ENCODE measurements at places on chromosomes 11 and 22.

DNA sequence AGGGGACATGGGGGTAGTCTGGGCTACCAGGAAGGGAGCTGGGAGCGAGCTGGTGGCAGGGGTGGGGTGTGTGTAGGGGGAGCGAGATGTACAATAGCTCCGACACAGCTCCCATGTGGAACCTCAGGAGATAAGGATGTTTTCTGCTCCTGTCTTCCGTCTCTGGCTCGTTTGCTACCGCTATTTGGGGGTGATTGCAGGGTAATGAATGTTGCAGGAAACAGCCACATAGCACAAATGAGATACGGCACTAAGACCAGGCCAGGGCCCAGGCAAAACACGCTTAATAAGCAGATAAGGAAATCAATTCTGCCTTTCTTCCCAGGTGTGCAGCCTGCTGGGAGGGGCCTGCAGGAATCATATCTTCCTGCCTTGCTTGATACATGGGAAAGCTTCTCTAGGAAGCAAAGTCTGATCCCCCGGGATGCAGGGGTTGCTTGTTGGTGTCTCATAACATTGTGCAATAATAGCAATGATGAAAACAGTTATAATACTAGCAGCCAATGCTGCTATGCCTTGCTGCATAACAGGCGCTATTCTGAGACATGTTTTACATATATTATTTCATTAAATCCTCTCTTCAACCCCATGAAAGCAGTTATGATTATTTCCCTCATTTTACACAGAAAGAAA, 158.7 kb downstream of the ST3GAL4 start:
- no peak for DNase-seq

GRCh38 chr11:21811572-21811971, 381.3 kb upstream of the ANO5 start:
- DNase-seq, result no peak

DNA sequence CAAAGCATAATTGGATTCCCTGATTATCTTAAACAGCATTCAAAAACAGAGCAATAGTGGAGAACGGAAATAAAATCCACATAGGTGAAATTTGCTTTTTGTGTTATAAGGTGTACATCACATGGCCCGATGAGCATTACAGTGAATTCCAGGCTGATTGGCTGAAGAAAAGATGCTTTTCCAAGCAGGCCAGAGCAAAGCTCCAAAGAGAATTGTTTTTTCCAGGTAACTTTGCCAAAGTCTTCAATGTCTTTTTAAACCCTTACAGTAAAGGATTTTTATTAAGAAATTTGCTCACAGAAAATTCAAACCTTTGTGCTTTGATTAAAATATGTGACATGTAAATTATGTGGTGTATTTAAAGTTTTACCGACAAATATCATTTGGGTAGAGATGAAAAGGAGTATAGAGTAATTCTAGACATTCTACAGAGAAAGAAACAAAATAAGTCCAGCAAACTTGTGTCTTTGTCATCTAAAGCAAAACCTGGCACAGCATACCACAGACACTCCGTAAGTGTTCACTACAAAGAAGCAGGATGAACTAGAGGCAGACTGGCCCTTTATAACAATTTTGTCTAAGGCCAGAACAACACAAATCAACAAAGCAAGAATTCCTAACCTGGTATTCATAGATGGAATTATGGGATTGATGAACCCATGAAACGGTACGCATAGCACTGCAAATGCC, 16.6 kb downstream of the BBOX1 start:
- DNase-seq, result no peak

GRCh38 chr11:32289701-32290100, 145.6 kb downstream of the WT1 start:
- DNase-seq, result no peak

- no peak for DNase-seq
Observed at GRCh38 chr11:130054966-130055365, 14.7 kb upstream of the APLP2 start.

DNA sequence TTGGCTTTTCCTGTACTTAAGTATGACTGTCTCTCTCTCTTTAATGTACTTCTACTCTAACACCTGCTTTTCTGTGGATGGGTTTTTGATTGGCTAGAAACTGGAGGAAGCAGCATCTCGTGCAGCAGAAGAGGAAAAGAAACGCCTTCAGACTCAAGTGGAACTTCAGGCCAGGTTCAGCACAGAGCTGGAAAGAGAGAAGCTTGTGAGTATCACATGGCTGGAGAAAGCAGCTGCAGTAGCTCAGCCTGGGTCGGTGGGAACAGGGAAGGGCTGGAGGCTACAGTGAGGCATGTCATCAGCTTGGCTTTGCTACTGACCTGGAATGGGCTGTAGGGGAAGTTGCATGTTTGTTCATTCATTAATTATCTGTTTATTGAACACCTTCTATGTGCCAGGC, 74.2 kb downstream of the SWAP70 start:
- peak; percentile 48 for DNase-seq

GRCh38 chr22:43150731-43151206, 590 bp upstream of the TSPO start:
- DNase-seq, result no peak

DNA sequence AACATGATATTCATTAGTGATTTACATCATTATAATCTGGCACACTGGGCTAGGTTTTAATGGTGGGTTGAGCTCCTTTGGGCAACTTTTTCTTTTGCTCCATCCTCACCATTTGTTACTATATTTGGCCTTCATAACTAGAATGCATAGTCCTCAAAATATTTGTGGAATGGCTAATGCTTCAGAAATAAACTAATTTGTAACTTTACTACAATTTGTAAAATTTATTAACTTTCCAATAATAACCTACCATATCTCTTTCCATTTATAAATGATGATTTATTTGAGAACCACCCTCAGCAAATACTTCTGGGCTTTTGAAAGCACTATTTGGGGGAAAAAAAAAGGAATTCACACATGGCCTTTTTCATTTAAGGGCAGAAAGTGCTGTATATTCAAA, 79.7 kb downstream of the LARGE2 start:
- no peak for DNase-seq

GRCh38 chr11:67230406-67230805, 35.9 kb upstream of the GRK2 start:
- DNase-seq, result no peak

GRCh38 chr11:6654281-6655019, 1.2 kb downstream of the DCHS1 start:
- peak; percentile 48 for DNase-seq

DNA sequence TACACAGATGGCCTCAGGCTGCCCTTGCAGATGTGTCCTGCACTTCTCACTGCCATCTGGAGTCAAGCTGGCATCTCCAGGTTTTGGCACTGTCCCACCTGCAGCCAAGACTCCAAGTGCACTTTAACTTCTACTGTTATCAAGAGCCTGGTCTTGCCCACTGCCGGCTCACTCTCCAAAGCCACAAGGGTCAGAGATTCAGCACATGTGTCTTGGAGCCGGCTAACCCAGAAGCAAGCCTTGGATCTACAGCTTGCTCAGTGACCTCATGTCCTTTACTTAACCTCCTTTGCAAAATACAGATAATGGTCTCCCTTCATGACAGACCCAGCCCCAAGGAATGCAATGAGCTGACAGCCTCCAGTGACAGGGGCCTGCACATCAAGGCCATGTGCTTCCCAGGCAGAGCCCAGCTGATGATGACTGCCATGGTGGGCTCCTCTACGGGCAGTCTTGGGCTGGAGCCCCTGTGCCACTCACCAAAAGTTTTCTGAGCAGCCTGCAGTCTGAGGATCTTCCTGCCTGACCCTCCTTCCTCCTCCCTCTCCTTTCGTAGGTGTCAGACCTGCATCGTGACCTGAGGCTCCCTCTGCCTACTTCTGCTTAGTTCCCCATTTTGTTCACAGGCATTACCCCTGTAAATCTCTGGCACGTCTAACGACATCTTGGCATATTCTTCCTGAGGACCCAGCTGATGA, 9.0 kb downstream of the TP53AIP1 start:
- DNase-seq, result no peak

DNA sequence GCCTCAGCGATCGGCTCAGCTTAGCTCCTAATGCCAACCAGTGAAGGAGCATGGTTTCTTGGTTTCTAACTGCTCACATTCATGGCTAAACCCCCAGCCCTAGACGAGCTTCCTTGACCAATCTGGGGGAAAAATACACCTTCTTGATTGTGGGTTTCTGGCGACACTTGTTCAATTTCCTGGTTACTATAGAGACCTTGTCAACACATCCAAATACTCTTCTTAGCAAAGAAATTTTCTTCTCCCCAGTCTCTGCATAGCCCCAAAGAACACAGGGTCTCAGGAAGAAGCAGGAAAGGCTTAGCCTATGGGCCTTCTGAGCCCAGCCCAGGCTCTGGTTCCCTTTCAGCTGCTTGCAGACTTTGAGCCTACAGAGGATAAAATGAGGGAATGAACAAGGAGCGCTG, 88.5 kb upstream of the SYT13 start:
- DNase-seq, result no peak

- DNase-seq, result no peak
Observed at GRCh38 chr11:79007771-79008402, 432.9 kb downstream of the TENM4 start.

GRCh38 chr11:14634813-14635212, 8.8 kb upstream of the PDE3B start:
- no peak for DNase-seq

DNA sequence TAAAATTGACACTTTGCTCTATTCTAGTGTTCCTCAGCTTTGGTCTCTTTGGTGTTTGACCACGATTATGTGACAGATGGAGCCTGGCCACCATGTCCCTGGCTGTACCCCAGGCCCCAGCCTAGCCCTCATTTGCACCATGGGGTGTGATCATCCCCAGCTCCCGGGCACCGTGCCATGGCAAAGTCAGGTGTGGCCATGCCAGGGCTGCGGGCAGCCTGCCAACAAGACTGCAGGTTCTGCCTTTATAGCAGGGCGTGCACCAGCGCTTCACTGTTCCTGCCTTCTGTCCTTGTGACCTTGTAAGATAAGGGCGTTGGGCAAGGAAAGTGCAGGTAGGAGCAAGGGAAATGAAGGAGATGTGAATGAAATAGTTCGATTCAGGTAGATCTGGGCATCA, 22.4 kb upstream of the APOBEC3A start:
- no peak for DNase-seq

DNA sequence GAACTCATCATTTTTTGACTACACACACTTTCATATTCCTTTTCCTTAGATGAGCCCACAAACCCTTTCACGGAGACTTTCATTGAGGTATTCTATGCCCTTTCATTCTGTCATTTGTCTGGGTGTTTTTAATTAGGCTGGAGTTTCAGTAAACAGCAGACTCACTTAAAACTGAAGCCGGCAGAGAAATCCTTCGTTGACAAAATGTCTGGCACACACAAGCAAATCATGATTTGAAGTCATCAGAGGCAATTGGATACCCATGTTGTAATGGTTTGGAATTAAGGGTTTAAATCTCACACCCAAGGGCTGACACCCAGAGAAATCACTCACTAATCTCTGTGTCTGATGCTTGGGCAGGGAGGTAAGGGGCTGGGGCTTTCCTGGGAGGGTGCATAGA, 127.1 kb downstream of the EHF start:
- DNase-seq, result no peak

- DNase-seq, result no peak
Observed at GRCh38 chr11:133833898-133834681, 11.2 kb downstream of the SPATA19 start.

DNA sequence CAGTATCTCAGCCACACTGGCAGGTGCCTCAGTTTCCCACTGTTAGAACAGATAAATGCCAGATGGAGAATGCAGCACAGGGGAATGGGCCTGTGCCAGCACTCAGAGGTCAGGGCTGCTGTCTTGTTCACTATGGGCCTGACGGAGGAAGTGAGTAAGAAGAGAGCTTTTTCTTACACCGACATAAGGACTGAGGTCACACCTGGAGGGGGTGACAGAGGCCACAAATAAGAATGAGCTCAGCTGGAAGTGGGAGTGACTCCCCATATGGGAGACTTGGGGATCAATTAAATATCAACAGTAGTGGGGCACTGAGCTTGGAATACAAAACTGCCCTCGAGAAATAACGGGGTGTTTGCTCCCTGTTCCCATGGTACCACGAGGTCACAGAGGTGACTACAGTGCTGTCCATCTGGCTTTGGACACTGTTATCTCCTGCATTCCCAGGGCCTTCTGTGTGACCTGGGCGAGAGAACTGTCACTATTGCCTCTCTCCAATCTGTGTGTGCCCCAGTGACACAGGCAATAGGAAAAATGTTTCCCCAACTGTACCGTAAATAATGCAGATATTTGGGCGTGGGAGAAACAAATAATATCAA, 94.1 kb upstream of the NNMT start:
- DNase-seq, result no peak

GRCh38 chr22:27879923-27880322, 39.1 kb downstream of the PITPNB start:
- DNase-seq, result no peak

GRCh38 chr11:61961570-61962212, 5.7 kb downstream of the FTH1 start:
- DNase-seq, result no peak

DNA sequence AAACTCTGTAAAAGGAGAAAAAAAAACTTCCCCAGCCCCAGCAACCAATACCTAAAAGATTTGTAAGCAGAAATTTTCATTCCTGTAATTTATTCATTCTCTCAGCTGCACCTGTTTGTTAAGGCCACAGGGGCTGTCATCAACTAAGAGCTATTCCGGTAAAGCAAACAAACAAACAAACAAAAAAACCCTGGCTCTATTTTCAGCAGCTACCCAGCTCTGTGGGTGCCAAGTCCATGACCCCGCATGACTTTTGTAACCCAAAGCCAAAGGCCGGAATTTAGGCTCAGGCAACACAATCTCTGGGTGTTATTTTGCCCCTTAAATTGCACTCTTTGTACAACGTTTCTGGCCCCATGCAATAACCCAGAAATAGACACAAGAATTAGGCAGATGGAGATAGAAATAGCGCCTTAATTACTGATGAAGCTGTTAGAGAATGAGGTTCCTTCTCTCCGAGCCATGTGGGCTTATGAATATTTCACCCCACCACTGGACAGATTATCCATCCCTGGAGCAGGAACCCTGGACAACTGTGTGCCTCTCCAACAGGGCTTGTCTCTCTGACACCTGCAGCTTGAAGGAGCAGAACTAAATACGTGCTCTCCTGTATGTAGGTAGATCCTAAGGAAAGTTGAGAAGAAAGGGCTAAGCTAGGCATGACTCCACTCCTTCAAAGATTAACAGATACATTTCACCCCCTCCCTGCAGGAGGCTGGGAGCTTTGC, 29.4 kb downstream of the APOL6 start:
- no peak for DNase-seq

DNA sequence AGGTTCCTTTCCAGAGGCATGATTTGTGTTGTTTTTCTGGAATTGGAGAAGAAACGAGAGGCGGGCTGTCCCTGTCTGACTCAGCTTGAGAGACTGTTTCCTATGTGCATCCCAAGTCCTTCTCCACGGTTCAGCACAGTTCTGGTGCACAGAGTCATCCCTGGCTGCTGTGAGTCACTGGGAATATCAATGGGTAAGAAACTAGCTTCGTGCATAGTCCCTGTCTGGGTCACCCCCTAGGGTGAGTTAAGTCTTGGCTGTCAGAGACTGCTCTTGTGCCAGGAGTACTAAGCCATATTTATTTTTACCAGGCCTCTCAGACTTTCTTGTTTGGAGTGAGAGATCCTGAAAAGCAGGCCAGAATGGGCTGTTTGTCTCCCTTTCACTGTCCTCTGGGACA, 2.4 kb upstream of the LRP4 start:
- DNase-seq, result peak; percentile 63

- DNase-seq, result no peak
Observed at GRCh38 chr11:82682003-82682751, 51.5 kb downstream of the FAM181B start.

Measured in femur (tissue), 1 donor.